ENCODE measurements at places on chromosomes 2 and 18. TPM values are rescaled to one million over a fixed set of nuclear protein-coding genes. Genes with fewer than 3 reads are reported as not detected.

GRCh38 chr2:108614043-108614545 is 79.8 kb downstream of the LIMS1 start:
- H3K4me3 ChIP-seq = no peak overlapping the region
- H3K27me3 ChIP-seq = no peaks in the 10 kb centered on the region
- no peak overlapping the region for H3K27ac ChIP-seq
- DNase-seq = no peak
- H3K4me1 ChIP-seq = peaks cover 13% of the 10 kb centered on the region
- peaks cover 3% of the 10 kb centered on the region for H3K36me3 ChIP-seq

Gene ALKAL2
- polyA plus RNA-seq = 4.4 TPM

GRCh38 chr2:39981883-39982311 is 202.8 kb upstream of the THUMPD2 start:
- no peaks in the 10 kb centered on the region for H3K27me3 ChIP-seq
- no peaks in the 10 kb centered on the region for H3K4me1 ChIP-seq
- H3K36me3 ChIP-seq = no peaks in the 10 kb centered on the region
- H3K4me3 ChIP-seq = no peak overlapping the region
- no peak overlapping the region for H3K27ac ChIP-seq

DNA sequence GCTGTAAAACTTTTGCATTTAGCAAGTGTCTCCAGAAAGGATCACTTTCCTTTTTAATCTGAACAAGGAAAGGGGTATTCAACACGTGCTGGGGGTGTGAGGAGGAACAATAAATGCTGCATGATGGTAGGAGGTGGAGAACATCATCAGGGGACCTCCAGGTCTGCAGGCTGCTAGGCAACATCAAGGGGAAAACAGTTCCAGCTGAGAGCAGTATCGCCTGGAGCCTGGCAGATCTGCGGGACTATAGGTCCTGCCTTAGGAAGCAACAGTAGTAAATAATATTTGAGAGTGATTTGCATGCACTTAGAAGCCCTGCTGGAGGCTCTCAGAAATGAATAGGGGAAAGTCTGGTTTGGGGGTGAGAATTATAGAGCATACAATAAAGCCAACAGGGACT is 175.6 kb downstream of the SUCLG1 start:
- no peaks in the 10 kb centered on the region for H3K36me3 ChIP-seq
- H3K4me3 ChIP-seq = no peak overlapping the region
- no peak overlapping the region for H3K27ac ChIP-seq
- no peaks in the 10 kb centered on the region for H3K27me3 ChIP-seq
- H3K4me1 ChIP-seq = no peaks in the 10 kb centered on the region

- H3K4me3 ChIP-seq = no peak overlapping the region
- H3K36me3 ChIP-seq = peaks cover 6% of the 10 kb centered on the region
- peaks cover 9% of the 10 kb centered on the region for H3K4me1 ChIP-seq
- H3K27me3 ChIP-seq = no peaks in the 10 kb centered on the region
- no peak overlapping the region for H3K27ac ChIP-seq
Observed at GRCh38 chr18:48548921-48549320, 10.1 kb downstream of the CTIF start.

Gene LOXL3
- 3.6 TPM for polyA plus RNA-seq

Gene LONRF2
- polyA plus RNA-seq = 3.2 TPM

DNA sequence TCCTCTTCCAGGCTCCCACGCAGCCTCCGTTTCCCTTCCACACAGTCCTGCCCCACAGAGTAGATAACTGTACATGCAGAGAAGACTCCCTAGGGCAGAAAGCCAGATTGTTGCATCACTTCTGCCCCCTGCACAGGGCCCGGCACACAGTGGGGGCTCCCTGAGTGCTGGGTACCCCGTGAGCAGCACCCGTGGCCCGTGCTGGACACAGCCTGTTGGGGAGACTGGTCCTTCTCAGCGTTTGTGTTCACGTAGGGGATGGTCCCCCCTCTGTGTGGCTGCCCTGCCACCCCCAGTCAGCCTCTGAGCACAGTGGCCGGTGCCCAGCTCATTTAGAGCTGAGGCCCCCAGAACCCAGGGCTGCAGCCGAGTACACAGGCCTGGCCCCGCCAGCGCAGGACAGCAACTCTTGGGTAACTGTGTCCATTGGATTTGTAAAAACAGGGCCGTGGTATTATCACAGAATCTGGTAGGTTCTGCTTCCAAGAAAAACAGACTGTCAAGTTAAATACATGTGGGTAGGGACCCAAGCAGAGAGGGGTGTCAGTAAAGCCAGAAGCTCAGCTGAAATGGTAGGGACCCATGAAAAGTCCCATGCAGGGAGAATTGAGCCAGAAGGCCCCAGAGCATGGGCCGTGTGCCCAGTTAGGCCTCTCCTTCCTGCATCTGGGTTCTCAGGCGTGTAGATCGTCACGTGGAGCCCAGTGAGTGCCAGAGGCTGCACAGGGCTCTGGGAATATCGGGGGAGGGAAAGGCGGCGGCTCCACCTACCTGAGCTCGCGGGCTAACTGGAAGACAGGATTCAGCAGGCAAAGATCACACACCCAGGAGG is 257.3 kb downstream of the ATAD2B start:
- peak; percentile 60 for DNase-seq
- no peak overlapping the region for H3K27ac ChIP-seq
- H3K4me3 ChIP-seq = no peak overlapping the region
- no peaks in the 10 kb centered on the region for H3K4me1 ChIP-seq

DNA sequence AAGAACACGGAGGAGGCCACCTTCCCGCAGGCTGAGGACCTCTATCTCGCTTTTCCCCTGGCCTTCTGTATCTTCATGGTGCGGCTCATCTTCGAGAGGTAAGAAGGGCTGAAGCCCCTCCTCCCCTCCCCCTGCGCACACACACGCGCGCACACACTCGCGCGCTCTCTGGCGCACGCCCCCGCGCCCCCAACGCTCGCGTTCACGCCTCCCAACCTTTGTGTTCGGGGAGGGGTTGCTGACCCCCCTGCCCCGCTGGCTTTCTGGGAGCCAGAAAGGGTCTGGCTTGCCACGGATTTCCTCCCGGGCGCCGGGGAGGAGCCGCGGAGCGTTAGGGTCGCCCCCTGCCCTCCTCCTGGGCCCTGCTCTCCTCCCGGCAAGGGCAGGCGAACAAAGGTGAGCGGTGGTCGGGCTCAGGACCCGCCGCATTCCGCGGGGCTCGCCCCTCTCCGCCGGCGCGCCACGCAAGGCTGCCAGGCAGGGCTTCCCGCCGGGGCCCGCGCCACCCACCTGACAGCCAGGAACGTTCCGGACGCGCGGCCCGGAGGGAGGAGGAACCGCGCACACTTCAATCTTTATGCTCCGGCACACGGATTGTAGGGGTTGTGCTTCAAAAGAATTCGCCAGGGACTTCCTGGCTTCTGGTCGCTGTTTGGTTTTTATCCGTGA is 583 bp downstream of the CERS6 start:
- H3K4me3 ChIP-seq = peak overlapping the region; percentile 87
- H3K4me1 ChIP-seq = peaks cover 9% of the 10 kb centered on the region
- peak overlapping the region; percentile 85 for H3K27ac ChIP-seq
- H3K27me3 ChIP-seq = no peaks in the 10 kb centered on the region

Gene CD8B2
- 0.42 TPM for polyA plus RNA-seq

GRCh38 chr2:49459314-49459993 is 305.1 kb upstream of the FSHR start:
- H3K27me3 ChIP-seq = no peaks in the 10 kb centered on the region
- H3K4me3 ChIP-seq = no peak overlapping the region
- H3K4me1 ChIP-seq = no peaks in the 10 kb centered on the region

Gene KCMF1
- 39.2 TPM for polyA plus RNA-seq
